Liver (tissue), 10 donors: ENCODE measurements at places on chromosomes 6 and 20. TPM values are rescaled to one million over a fixed set of nuclear protein-coding genes. Genes with fewer than 3 reads are reported as not detected.

GRCh38 chr20:36676701-36677421 lies 30.9 kb upstream of the SLA2 start:
- DNase-seq, result no peak
- H3K27ac ChIP-seq, result no peak overlapping the region
- no peak overlapping the region for H3K4me3 ChIP-seq
- no peaks in the 10 kb centered on the region for H3K27me3 ChIP-seq
- peaks cover 2% of the 10 kb centered on the region for H3K36me3 ChIP-seq

- H3K36me3 ChIP-seq, result no peaks in the 10 kb centered on the region
- no peak overlapping the region for H3K27ac ChIP-seq
- no peaks in the 10 kb centered on the region for H3K27me3 ChIP-seq
- no peak for DNase-seq
- no peaks in the 10 kb centered on the region for H3K4me1 ChIP-seq
Observed at GRCh38 chr20:22680031-22680740, 95.8 kb upstream of the FOXA2 start.

- H3K36me3 ChIP-seq, result peaks cover 43% of the 10 kb centered on the region
- H3K27me3 ChIP-seq, result no peaks in the 10 kb centered on the region
- H3K27ac ChIP-seq, result no peak overlapping the region
- H3K4me1 ChIP-seq, result no peaks in the 10 kb centered on the region
Observed at GRCh38 chr6:36227379-36228228, 31.1 kb downstream of the BRPF3 start.

- H3K27ac ChIP-seq, result peak overlapping the region; percentile 65
- peak overlapping the region; percentile 50 for H3K4me3 ChIP-seq
- peaks cover 24% of the 10 kb centered on the region for H3K4me1 ChIP-seq
- peaks cover 3% of the 10 kb centered on the region for H3K27me3 ChIP-seq
Observed at GRCh38 chr6:84773431-84774156, 9.2 kb upstream of the TBX18 start.

DNA sequence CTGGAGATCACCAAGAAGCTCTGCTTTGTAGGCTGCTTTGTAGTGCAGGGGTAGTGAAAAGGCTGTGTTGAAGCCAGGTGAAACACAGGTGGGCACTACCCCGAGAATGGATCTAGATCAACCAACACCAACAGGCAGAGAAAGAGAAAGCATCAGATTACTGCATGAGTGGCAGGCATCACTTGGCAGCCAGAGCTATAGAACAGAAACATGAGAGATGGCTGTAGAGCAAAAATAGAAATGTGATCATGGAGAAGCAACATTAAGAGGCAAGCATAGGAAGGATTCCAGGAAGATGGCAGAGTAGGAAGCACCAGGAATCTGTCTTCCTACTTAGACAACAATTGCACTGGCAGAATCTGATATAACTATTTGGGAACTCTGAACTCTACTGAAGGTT lies 311.1 kb upstream of the TCF21 start:
- H3K4me1 ChIP-seq, result no peaks in the 10 kb centered on the region
- H3K36me3 ChIP-seq, result no peaks in the 10 kb centered on the region
- H3K27me3 ChIP-seq, result peaks cover 7% of the 10 kb centered on the region
- H3K27ac ChIP-seq, result no peak overlapping the region

GRCh38 chr6:106145144-106145543 lies 59.0 kb downstream of the PRDM1 start:
- H3K4me3 ChIP-seq, result no peak overlapping the region
- DNase-seq, result no peak
- no peaks in the 10 kb centered on the region for H3K4me1 ChIP-seq
- no peaks in the 10 kb centered on the region for H3K27me3 ChIP-seq

- DNase-seq, result no peak
- H3K27ac ChIP-seq, result no peak overlapping the region
Observed at GRCh38 chr6:166650824-166651807, 24.1 kb upstream of the RPS6KA2 start.

DNA sequence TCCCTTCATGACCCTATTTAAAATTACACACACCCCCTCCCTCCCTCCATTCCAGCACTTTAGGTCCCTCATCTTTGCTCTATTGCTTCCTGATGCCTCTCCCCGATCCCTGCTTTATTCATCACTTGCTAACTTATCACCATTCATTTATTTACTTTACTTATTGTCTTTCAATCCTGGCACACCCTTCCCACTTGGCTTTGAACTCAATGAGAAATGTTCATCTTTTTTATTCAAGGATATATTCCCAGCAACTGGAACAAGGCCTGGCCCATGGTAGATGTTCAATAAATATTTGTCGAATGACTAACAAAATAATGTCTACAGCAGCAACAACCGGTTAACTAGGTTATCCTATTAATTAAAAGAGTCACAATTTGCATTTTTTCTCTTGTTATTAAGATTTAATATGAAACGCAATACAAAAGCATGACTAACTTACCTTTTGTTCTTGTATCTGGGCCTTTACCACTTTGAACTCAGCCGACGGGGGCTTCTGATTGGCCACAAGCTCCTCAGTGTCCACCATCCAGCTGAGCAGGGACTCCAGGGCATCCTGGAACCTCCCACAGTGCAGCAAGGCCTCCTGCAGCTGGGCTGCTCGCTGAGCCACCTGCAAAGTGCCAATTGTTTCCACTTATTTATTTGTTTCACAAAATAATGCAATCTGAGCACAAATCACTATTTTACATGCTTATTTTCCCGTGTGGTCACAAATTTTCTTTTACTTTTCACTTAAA lies 107.8 kb downstream of the DST start:
- no peak overlapping the region for H3K27ac ChIP-seq
- no peak overlapping the region for H3K4me3 ChIP-seq
- peaks cover 4% of the 10 kb centered on the region for H3K36me3 ChIP-seq
- no peak for DNase-seq
- H3K4me1 ChIP-seq, result no peaks in the 10 kb centered on the region

DNA sequence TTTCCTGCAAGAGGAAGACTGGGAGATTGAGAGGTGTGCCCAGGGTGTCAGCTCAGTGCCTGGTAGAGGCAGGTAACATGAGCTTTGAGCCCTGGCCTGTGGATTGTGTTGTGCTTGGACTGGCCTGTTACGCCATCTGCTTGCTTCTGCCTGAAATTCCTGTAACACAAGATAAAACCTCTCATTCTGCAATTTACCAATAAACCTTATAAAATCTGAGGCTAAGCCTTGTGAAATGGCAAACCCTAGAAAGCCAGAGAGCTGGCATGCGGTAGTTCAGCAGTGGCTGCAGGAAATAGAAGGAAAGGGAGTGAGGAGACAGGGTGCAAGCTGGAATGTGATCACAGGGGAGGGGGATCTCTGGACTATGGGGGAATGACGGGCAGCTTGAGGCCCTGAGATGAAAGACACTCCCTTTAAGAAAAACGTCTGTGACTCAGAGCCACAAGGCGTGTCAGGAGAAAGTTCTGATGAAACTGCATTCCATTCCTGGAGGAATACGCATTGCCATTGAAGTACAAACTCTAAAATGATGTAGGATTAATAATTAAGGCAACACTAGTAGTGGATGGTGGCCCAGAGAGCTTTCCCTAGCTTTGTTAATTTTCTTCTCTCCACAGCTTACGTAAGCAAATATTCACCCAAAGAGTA lies 26.3 kb upstream of the TFAP2A start:
- no peak overlapping the region for H3K27ac ChIP-seq
- DNase-seq, result no peak
- H3K27me3 ChIP-seq, result no peaks in the 10 kb centered on the region
- H3K4me3 ChIP-seq, result no peak overlapping the region
- H3K36me3 ChIP-seq, result no peaks in the 10 kb centered on the region
- no peaks in the 10 kb centered on the region for H3K4me1 ChIP-seq

GRCh38 chr6:158060455-158061360 lies 79.0 kb downstream of the SYNJ2 start:
- peak overlapping the region; percentile 57 for H3K27ac ChIP-seq
- peaks cover 14% of the 10 kb centered on the region for H3K36me3 ChIP-seq
- H3K4me1 ChIP-seq, result no peaks in the 10 kb centered on the region
- no peaks in the 10 kb centered on the region for H3K27me3 ChIP-seq
- H3K4me3 ChIP-seq, result no peak overlapping the region
- DNase-seq, result no peak

EBF4 gene
- 2.3 TPM for total RNA-seq

CST2 gene
- not detected for total RNA-seq

ANKRD66 gene
- total RNA-seq, result not detected

RGS19 gene
- 6.7 TPM for total RNA-seq

SLC17A9 gene
- total RNA-seq, result 16.0 TPM

CALHM6 gene
- 2.0 TPM for total RNA-seq

REM1 gene
- total RNA-seq, result 0.17 TPM

GLP1R gene
- not detected for total RNA-seq
